NCI-H1092 (cell line): ENCODE measurements at places on chromosomes 12 and 14.

DNA sequence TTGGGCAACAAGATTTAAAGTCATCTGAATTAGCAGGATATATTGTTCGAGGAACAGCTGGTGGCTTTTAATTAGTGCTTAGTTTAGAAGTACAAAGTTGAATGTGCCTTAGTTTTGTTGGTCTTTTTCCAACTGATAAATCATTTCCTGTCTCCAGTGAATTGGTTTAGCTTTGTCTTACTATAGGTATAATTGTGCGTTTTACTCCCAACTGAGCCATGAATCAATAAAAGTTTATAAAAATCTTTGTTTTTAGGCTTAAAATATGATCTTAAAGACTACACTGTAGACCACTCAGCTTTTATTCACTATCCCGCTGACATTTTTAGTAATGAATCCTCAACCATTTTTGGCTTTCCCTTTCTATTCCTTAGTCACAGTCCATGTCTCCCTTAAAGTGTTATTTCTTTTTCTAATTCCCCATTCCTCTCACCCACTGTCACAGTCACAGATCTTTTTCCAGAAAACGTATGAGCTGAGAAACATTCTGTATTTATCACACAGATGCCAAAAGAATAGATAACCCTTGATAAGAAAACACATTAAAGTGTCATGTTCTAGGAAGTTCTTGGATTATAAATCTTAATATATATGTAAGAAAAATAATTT is 34.0 kb upstream of the ALG10 start:
- no peak for DNase-seq

- peak; percentile 24 for DNase-seq
These were observed 9.4 kb downstream of the GCH1 start for GRCh38 chr14:54893151-54893760.

- DNase-seq: no peak
These were observed 105.3 kb upstream of the TBX3 start for GRCh38 chr12:114789276-114789675.

- DNase-seq: no peak
These were observed 941.5 kb upstream of the MDGA2 start for GRCh38 chr14:48616931-48617330.

GRCh38 chr14:39467889-39468524 is 35.8 kb upstream of the FBXO33 start:
- no peak for DNase-seq

GRCh38 chr14:105215602-105216001 is 32.7 kb upstream of the BTBD6 start:
- DNase-seq: no peak

- no peak for DNase-seq
These were observed 156.7 kb downstream of the NUAK1 start for GRCh38 chr12:105982022-105982421.

DNA sequence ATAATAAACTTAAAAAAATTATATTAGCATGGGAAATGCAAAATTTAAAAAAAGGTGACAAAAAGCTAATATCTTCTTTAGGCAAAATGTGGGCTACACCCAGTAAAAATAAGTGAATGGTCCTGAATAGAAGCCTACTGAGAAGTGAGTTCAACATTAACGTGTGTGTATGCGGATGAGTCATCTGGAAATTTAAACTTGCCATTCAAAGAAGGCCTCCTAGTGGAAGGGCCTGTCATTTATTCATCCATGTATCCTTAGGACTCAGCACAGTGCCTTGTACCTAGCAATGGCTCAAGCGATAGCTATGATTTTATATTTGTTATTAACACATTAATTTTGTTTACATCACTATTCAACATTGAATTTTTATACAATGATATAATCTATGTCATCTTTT is 226.2 kb downstream of the NUBPL start:
- no peak for DNase-seq

DNA sequence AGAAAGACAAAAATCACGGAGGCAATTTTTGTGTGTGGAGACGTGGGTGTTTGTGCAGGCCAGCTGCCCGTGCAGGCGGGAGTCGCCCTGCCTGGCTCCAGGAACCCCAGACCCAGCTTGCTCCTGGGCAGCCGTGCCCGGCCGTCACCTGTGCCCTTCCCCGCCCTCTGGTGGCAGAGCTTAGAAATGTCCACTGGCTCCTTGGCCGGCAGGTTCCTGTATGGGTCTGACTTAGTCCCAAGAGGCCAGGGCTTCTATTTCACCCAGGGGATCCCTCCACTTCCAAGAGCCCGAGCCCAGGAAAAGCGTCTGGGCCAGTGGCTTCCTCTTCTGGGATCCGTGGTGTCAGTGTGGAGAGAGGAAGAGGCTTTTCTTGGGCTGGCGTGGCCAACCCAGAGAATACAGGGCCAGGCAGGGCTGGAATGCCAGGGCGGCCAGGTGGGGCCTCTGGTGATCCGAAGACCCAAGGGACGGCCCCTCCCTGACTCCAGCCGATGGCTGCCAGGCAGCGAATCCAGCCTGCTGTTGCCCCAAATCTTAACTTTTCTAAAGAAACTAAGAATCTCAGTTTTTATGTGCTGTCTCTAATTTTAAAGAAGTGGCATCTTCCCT is 120.9 kb downstream of the TMEM132C start:
- peak; percentile 29 for DNase-seq

DNA sequence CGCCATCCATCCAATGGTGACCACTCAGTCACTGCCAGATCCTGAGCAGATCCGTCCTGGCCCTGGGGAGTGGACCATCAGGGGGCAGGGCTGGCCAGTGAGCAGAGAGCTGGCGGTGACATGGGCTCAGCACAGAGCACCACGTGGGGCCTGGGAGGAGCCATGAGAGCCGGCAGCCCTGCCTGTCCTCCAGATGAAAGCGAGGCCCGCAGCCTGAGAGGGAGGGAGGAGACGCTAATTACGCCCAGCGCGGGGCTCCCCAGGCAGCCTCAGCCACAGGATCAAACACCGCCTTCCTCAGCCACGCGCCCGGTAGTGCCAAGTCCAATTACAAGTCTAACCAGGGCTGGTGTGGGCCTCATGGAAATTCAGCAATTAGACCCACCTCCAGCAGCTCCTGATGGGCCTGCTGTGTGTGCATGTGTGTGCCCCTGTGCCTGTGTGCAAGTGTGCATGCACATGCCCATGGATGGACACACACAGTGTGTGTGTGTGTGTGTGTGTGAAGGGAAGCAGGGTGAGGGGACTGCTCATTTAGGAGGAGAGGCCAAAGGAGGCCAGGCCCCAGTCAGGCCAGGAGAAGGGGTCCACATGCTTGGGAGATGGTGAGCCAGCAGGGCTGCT is 68.0 kb downstream of the KIF26A start:
- DNase-seq: peak; percentile 68

GRCh38 chr14:35121887-35122695 is at the start of the genes PPP2R3C and PRORP:
TSS of gene PPP2R3C (minus strand) at chr14:35121990. CDS start at chr14:35121959, 31 bp downstream.
TSS of gene PRORP (plus strand) at chr14:35122552. CDS start at chr14:35123246, 694 bp downstream.
- DNase-seq: peak; percentile 88

- no peak for DNase-seq
These were observed 40.1 kb upstream of the DUSP6 start for GRCh38 chr12:89392391-89392790.

- no peak for DNase-seq
These were observed 23.9 kb downstream of the PALS1 start for GRCh38 chr14:67265131-67265530.

GRCh38 chr14:90520326-90520725 is 123.5 kb downstream of the CALM1 start:
- no peak for DNase-seq

- DNase-seq: no peak
These were observed 46.2 kb upstream of the MEG3 start for GRCh38 chr14:100779691-100780080.

DNA sequence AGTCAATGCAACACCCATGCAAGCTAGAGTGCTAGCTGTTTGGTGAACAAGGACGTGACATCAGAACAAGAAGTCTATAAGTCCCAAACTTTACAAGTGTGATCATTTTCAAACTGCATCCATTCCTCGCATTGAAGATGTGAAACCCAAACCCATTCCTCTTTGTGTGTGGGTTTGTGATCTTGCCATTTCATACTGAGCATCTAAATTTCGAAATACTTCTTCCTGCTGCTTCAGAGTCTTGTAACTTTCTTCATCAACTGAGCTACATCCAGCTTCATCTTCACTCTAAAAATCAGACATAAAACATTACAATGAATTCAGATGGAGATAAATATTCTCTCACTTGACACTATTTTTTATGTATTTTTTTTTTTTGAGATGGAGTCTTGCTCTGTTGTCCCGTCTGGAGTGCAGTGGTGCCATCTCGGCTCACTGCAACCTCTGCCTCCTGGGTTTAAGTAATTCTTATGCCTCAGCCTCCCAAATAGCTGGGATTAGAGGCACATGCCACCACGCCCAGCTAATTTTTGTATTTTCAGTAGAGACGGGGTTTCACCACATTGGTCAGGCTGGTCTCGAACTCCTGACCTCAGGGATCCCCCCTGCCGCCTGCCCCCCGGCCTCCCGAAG is 4.8 kb upstream of the ZCCHC8 start:
- no peak for DNase-seq

GRCh38 chr12:49882851-49883464 is 20.7 kb downstream of the FAIM2 start:
- no peak for DNase-seq

GRCh38 chr12:91637789-91638624 is 455.4 kb upstream of the DCN start:
- no peak for DNase-seq

- DNase-seq: no peak
These were observed 23.1 kb downstream of the PHLDA1 start for GRCh38 chr12:76008428-76008827.

DNA sequence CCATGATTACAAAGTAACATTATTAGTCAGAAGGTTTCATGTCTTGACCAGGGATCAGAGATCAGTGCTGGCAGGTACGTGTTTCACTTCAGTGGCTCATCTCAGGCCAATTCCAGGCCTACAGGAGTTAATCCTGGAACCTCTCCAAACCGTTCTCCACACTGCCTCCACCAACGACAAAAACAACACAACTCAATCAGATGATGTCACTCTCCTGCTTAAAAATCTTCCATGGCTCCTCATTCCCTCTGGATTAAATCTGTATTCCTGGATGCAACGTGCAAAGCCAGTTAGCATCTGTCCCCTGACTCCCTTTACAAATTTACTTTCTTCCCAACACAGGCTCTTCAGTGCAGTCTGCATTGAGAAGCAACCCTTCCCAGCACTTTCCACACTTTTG is 34.3 kb upstream of the TXNRD1 start:
- DNase-seq: no peak
